ENCODE measurements at places on chromosomes 16 and 17.
A peak's percentile ranks its signal among the peaks of the same experiment; 100 is the strongest.

- DNase-seq: peak; percentile 37
These were observed 7.7 kb downstream of the ARHGAP17 start for GRCh38 chr16:25007284-25007984.

DNA sequence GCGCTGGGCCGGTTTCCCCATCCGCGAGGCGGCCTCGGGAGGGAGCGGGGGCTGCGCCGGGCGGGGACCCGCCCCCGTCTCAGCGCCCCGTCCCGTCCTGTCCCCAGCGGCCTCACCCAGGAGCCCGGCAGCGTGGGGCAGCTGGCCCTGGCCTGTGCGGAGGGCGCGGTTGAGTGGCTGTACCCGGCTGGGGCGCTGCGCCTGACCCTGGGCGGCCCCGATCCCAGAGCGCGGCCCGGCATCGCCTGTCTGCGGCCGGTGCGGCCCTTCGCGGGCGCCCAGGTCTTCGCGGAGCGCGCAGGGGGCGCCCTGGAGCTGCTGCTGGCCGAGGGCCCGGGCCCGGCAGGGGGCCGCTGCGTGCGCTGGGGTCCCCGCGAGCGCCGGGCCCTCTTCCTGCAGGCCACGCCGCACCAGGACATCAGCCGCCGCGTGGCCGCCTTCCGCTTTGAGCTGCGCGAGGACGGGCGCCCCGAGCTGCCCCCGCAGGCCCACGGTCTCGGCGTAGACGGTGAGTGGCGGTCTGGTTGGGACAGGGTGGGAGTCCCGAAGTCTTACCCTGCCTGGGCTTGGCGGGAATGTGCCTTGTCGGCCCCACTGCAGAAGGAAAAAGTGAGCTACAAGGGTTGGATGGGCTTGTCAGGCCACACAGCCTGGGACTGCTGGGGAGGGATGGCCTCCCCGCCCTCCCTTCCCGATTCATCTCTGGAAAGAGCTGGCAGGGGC lies 720 bp downstream of the METRN start:
- no peak for DNase-seq

DNA sequence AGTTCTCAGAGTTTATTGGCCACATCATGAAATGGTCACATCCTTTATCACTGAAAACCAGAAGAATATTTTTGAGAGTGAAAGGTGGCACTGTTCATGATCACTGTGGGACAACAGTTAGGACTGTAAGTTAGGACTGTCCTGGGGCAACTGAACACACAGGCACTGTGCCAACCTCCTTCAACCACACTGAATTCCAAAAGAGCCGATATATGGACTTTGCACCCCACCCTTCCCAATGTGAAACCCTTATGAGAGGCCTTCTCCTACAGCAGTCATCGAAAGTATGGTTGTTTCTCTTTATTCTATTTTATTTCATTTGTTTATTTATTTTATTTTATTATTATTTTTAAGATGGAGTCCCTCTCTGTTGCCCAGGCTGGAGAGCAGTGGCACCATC lies 353.5 kb downstream of the TOX3 start:
- no peak for DNase-seq

- DNase-seq: no peak
These were observed 35.5 kb downstream of the ERN1 start for GRCh38 chr17:64094412-64094811.

GRCh38 chr17:18138065-18138749 lies 29.7 kb downstream of the MYO15A start:
- DNase-seq: no peak

GRCh38 chr16:10182222-10183053 lies at the start of gene GRIN2A:
GRIN2A (minus strand) TSS chr16:10182428; CDS start chr16:10180411, 2,017 bp downstream.
- DNase-seq: no peak

- DNase-seq: no peak
These were observed 55.4 kb upstream of the PVALEF start for GRCh38 chr17:81109957-81110356.

DNA sequence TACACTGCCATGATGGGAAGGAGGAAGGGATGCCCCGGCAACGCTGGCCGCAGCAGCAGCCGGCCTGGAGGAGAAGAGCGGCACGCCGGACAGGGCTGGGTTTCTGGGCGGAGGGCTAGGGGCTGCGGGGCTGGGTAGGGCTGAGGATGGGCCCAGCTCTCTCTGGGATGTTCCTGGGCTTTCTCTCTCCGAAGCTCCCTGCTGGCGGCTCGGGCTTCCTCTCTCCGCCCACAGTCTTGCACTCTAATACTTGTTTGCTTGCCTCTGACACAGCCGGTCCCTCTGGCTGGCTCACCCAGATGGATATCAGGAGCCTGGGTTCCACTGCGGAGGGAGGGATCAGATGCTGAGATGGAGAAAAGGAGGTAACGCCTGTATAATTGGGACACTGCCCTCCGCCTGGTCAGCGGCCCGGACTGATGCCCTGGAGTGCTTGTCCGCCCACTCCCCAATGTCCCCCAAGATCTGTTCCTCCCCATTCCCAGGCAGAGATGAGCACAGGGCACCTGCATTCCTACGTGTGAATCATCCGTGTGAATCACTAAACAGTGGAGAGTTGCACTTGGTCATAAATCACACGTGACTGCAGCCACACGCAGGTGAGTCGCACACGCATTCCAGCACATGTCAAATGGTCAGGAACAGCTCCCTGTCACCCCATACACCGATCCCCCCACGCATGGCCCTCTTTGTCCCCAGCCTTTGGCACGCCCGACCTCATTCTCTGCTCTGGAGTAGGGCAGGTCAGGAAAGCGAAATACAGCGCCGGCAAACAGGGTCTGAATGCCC lies at the start of gene ALOXE3:
Gene ALOXE3 (minus strand): TSS at position 535 of the 789 bp plus-strand sequence. CDS start 524 bp downstream, at position 11.
- DNase-seq: peak; percentile 73

GRCh38 chr16:1331712-1332617 lies 1.5 kb upstream of the BAIAP3 start:
- DNase-seq: no peak

- DNase-seq: no peak
These were observed 159.7 kb downstream of the CEP112 start for GRCh38 chr17:66032082-66032712.

Measured in sciatic nerve (tissue), 2 donors.